ENCODE measurements at places on chromosomes 1 and 21. TPM values are rescaled to one million over a fixed set of nuclear protein-coding genes. Genes with fewer than 3 reads are reported as not detected.

Gene KCNK2
- not detected for total RNA-seq

Gene RXFP4
- total RNA-seq, result not detected

Gene ZNF648
- total RNA-seq, result not detected

Gene KLHDC9
- total RNA-seq, result 0.39 TPM

Gene LRRN2
- 0.05 TPM for total RNA-seq

Gene CCDC185
- total RNA-seq, result not detected

Gene BRDT
- total RNA-seq, result not detected

Gene WDR47
- 6.9 TPM for total RNA-seq

Gene LAD1
- not detected for total RNA-seq

Gene VASH2
- total RNA-seq, result 0.53 TPM

DNA sequence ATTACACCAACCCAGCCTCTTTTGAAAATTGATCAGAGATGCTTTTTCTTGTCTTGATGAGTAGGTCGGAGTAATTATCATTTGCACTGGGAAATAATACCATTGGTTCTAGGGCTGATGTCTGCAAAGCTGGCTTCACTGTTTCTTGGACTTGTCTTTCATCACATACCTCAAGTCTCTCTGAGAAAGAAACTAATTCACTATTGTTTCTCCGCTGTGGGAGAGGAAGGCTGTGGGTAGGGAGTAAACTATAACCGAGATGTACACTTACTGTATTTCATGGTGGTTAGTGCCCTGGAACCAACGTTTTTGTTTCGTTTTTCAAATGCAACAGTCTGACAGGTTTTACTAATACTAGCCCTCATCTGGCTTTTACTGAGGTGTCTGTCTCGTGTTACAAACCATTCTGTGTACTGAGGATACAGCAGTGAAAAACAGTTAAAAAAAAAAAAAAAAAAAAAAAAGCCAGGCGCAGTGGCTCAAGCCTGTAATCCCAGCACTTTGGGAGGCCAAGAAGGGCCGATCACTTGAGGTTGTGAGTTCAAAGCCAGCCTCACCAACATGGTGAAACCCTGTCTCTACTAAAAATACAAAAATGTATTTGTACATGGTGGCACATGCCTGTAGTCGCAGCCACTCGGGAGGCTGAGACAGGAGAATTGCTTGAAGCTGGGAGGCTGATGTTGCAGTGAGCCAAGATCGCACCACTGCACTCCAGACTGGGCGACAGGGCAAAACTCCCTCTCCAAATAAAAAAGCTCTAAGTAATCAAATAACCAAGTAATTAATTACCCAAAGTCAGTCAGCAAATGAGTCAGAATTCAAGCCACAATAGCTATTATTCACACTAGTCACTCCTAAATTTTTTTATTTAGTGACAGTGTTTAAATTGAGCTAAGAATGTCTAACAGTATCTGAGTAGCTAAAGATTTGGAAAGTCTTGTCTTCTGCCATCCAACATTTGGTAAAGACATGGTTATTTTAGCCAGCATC, 23.3 kb downstream of the TOMM20 start:
- DNase-seq, result peak; percentile 26

DNA sequence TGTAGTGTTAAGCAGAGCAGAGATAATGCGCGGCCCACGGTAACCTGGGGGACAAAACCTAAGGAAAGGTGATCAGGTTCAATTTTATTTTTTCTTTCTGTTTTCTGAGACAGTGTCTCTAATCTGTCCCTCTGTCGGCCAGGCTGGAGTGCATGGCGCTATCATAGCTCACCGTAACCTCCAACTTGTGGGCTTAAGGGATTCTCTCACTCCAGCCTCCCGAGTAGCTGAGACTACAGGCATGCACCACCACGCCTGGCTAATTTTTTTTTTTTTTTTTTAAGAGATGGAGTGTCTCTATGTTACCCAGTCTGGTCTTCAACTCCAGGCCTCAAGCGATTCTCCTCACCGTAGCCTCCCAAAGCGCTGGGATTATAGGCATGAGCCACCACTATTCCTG, 724 bp upstream of the ANKRD35 start:
- DNase-seq, result no peak

DNA sequence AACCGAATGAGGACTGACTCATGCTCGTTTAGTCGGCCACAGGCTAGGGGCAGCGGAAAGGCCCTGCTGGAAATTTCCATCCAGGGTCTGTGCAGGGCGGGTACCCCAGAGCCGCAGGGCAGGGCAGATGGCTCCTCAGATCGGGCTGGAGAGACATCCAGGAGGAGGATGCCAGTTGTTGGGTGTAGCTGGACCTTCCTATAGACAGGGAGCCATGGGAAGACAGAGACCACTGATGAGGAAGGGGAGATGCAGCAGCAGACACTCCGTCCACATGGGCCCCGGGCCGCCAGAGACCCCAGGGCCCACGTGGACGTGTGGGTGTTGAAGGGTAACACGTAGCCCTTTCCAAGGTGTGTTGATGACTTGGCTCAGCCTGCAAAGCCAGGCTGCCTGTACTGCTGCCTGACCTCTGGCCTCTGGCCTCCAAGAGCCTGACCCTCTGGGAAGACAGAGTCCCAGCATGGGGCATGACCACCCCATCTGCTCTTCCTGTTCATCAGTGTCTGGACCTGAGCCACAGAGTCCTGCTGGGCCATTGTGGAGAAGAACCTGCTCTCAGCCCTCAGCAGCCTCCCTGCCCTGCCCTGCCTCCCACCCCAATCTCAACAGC, 4.8 kb downstream of the GNG4 start:
- DNase-seq, result no peak

GRCh38 chr1:181192316-181192715, 103.8 kb downstream of the IER5 start:
- no peak for DNase-seq

DNA sequence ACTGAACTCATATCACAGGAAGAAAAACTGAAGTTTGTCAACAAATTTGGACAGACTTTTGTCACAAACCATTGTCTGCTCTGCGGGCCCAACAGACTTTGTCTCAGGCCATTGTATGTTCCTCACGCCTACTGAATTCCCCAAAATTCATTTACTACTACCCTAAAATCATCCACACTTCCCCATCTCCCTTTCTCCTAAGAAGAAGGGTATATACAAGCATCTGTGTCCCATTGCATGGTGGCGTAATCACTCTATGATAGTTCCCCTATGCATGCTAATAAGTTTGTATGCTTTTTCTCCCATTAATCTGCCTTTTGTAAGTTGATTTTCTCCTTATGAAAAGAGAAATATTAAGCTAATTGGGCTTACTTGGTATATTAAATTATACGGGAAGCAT, 54.9 kb upstream of the ATF3 start:
- no peak for DNase-seq

GRCh38 chr1:191674626-191675179, 483.6 kb upstream of the RGS18 start:
- no peak for DNase-seq

- DNase-seq, result no peak
Measured at GRCh38 chr1:111737216-111738132, 1.7 kb downstream of the INKA2 start.

DNA sequence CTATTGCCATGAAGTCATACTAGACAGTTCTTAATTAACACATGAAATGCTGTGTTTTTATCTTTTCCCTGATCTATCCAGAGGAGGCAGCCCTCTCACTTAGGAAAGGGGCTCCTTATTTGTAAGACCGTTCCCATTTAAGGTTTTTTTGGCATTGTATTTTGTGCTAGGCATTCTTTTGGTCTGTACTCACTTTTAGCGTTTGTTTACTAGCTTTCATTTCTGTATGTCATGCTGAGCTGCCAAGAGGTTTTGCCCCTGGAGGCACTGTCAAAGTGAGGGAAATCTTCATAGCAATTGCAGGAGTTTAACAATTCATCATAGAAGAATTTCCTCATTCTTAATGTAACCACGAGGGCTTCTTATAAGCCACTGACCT, 59.5 kb downstream of the MTR start:
- DNase-seq, result no peak

DNA sequence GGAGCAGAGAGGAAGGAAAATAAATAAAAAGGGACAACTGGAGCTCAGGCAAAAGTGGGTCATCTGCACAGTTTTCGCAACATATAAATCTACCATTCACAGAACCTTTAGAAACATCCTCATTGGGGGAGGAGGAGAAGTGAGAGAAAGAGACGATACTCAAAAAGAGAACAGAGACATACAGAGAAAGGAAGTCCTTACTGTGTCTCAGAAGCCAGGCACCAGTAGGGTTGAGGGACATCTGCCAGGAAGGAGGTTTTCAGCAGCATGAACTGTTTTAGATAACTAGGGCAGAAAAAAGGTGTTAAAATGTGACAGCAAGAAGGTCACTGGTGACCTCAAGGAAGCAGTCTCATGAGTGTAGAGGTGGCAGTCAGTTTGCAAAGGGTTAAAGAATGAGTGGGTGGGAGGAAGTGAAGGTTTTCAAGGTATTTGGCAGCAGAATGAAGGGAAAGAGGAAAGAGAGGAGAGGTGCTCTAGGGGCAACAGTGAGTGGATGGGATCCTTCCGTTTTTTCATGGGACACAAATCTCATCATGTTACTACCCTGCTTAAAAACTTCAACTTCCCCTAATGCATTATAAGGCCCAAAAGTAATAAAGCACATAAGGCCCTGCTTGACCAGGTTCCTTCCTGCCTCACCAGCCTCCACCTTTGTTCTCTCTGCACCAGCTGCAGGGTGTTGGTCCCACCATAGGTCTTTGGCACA, 9.5 kb downstream of the JAK1 start:
- DNase-seq, result peak; percentile 75

DNA sequence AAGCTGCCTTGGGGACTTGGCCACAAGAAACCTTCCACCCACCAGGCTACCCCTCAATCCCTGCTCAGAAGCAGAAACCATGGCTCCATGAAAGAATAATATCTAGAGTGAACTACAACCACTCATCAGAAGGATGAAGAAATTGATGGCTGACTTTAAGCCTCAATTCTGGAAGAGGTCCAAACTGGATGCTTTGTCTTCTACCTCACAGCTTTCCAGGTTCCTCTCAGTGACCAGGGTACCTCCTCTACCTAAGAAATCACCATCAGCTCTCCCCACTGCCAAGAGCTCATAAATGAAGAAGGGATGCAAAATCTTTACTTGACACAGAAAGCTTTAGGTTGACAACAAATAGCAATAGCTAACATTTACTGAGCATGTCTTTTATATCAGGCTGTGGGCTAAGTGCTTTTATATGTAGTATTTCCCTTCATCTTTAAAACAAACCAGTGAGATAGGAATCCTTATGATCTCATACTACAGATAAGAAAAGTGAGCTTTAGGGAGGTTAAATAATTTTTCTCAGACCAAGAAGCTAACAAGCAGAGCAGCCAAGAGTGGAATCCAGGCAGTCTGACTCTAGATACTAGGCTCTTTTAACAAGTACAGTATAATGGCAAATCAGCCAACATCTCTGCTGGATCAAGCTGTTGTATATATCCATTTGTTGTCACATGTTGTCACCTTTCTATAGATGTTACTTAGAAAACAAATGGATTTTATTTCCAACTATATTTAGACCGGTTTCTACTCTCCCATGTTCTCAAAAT, 243.0 kb upstream of the SGIP1 start:
- DNase-seq, result no peak

DNA sequence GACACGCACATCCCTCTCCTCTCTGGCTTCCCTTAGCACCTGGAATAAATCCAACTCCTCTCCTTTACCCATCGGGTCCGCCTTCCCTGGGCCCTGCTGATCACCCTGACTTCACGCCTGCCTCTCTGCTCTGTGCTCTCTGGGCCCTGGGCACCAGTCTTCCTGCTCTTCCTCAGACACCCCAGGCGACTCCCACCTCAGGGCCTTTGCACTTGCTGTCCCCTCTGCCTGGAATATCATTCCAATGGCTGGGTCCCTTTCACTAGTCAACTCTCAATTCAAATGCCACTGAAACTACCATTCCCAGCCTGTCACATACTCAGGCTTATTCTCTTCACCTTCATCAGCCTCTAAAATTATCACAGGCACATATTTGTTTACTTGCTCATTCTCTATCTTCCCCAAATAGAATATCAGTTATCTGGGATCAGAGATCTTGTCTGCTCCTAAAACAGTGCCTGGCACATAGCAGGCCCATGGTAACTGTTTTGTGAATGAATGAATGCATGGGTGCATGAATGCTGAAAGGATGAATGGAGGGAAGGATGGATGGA, 27.2 kb upstream of the SELENON start:
- no peak for DNase-seq

GRCh38 chr1:116564426-116564825, 6.4 kb downstream of the CD58 start:
- DNase-seq, result no peak

DNA sequence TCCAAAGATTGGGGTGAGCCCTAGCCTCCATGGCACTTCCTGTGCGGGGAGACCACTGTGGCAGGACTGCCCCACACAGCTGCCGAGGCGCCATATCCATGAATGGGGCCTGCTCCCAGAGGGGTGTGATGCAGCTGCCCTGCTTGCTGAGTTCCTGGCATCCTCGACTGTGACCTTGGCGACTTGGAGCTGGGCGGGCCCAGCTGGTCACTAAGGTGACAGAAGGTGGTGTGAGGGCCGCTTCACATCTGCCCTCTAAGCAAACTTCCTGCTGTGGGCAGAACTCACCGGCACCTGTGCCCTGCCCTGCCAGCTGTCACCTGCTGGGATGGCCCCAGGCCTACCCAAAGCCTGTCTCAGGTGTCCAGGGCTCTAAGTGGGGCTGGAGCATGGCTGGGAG, 9.0 kb downstream of the TMEM61 start:
- no peak for DNase-seq

DNA sequence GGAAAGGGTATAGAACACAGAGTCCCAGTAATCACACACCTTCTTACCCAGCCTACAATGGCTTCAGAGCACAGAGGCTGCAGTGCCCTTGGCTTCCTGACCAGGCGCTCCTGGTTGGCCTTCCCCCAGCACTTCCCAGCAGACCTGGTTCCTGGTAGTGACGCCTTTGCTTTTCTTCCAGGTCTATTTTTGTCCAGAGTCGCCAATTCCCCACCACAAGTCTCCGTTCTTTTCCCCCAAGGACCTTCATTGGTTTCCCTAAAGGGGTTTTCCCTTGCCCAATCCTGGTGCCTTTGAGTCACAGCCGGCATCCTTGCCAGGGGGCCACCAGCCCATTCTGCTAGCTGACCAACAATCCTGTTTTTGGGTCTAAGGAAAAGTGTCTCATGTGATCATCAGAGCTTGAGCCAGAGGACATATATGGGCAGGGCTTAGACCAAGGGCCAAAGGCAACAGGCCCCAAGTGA, 84.8 kb downstream of the KCNJ15 start:
- no peak for DNase-seq

- DNase-seq, result no peak
Measured at GRCh38 chr21:17709266-17709611, 96.5 kb upstream of the BTG3 start.

DNA sequence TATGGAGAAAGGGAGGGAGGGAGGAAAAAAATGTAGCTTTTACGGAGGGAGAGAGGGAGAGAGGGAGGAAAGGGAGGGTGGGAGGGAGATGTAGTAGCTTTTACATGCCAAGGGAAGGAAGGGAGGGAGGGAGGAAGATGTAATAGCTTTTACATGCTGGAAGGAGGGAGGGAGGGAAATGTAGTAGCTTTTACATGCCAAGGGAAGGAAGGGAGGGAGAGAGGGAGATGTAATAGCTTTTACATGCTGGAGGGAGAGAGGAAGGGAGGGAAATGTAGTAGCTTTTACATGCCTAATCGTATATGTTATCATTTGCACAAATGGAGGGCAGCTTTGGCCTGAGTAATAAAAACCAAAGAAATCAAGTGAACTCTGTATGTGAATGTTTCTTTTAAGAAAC, 35.6 kb downstream of the EEIG2 start:
- DNase-seq, result no peak

- DNase-seq, result no peak
Measured at GRCh38 chr1:225878282-225878681, 3.9 kb downstream of the TMEM63A start.

GRCh38 chr1:152998476-152998875, 3.1 kb upstream of the SPRR3 start:
- DNase-seq, result no peak

- DNase-seq, result no peak
Measured at GRCh38 chr1:10678852-10679251, 117.6 kb downstream of the CASZ1 start.

Measured in activated CD4-positive, alpha-beta T cell treated with anti-CD3 and anti-CD28 coated beads for 36 hours (primary cell).